AG04450 (cell line): ENCODE measurements at places on chromosomes 6 and 20.

- no peak for DNase-seq
Observed at GRCh38 chr6:125142618-125143017, 11.0 kb upstream of the TPD52L1 start.

DNA sequence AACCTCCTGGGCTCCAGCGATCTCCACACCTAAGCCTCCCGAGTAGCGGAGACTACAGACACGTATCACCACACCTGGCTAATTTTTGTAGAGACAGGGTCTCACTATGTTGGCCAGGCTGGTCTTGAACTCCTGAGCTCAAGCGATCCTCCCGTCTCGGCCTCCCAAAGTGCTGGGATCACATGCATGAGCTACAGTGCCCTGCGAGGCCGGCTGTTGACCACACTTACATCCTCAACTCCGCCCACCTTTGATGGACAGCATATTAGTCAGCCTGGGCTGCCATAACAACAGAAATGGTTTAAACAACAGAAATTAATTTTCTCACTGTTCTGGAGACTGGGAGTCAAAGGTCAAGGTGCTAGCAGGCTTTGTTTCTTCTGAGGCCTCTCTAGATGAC is 107.7 kb downstream of the JPH2 start:
- DNase-seq: no peak

DNA sequence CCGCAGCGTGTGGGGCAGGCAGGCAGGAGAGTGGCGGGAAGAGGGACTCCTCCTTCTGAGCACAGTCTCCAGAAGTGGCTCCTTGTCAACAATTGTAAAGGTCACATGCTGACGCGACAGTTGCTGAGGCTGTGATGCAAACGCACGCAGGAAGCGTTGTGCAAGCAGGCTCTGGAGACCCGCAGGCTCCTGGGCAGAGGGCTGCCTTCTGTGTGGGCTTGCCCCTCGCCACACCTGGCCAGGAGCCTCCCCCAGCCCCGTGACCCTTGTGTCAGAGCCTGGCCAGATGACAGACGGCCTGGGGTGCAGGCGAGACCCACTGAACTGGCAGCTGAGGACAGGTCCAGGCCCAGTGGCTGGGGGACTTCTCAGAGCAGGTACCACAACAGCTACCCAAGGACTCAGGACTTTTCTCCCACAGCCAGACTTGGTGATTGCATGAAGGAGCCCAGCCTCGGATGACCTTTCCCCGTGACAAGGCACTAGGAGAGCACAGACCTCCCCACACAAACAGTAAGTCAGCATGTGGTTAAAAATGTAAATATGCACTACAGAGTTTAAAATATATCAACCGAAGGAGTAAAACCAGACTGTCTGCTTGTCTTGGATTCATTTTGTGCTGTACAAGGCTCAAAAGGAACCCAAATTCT is 222.1 kb upstream of the RREB1 start:
- DNase-seq: no peak

DNA sequence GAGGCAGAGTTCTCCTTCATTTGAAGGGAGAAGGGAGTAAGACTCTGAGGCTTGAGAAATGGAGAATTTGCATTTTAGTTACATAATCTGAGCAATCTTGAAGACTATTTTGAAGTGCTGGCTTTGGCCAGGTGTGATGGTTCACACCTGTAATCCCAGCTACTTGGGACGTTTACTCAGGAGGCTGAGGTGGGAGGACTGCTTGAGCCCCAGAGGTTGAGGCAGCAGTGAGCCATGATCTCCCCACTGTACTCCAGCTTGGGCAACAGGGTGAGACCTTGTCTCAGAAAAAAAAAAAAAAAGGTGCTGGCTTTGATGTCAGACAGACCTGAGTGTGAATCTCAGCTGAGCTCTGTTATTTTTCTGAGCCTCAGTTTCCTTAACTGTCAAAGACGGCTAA is 12.4 kb upstream of the ARMC12 start:
- no peak for DNase-seq

DNA sequence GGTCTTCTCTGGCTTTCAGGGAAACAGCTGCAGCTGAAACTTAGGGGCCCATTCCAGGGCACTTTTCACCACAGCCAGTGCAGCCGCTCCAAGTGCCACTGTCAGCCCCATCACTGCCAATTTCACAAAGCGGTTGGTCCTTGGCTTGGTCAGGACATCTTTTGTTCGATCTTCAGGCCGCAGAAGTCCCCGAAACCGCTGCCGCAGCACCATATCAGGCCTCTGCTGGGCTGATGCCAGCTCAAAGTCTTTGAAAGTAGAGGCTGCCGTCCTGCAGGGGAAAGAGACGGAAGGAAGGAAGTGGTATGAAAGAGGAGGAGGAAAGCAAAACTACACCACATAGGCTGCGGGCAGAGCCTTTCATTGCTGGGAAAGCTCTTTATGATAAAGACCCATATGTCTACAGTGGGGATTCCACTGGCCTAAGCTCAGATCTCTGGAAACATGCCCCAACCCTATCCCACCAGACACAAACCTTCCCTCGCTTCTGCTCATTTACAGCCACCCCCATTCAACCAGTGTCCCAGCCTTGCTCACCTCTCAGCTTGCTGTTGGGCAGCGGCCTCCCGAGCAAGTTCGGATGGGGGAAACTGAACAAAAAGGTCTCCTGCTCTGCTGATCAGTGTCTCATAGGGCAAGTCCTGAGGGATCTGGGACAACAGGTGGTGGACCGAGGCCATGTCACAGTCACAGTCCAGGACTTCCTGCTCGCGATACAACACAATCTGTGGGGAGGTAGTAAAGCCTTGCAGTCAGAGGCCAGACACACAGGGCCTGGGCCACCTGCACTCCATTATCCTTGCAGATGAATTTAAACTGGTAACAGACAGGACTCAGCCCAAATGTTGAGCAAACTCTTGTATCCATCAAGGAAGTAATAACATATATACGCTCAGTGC is 23.5 kb downstream of the TBC1D20 start:
- DNase-seq: no peak

- DNase-seq: no peak
Observed at GRCh38 chr20:50037123-50037522, 54.3 kb downstream of the SNAI1 start.

DNA sequence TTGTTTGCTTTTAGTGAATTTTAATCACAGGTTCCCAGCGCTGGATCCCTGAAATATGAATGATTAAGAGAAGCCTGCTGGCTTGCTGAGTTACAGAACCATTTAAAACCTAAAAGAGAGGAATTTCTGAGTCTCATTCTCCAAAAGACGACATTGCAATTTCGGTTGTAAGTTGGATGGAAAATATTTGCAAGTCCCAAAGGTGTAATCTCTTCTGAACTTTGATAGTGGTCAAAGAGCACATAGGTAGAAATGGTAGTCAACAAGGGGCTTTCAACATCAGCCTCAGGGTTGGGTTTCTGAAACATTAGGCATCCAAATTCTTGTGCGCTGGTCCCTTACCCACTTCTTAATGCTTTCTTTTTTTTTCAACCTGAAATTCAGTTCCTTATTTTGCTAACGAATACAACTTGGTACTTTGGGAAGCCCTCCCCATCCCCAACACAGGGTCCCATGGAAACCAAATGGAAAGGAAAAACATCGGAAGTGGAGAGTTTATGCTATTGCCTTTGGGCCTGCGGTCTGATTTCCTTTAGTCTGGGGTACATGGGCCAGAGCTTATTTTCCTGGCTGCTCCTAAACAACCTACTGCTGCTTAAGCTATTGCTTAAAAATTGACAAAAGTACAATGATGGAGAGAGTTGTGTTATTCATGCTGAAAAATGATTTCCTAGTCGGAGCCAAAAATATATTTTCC is 117.0 kb upstream of the KCNK16 start:
- no peak for DNase-seq
